ENCODE measurements at places on chromosomes 11 and 22.

DNA sequence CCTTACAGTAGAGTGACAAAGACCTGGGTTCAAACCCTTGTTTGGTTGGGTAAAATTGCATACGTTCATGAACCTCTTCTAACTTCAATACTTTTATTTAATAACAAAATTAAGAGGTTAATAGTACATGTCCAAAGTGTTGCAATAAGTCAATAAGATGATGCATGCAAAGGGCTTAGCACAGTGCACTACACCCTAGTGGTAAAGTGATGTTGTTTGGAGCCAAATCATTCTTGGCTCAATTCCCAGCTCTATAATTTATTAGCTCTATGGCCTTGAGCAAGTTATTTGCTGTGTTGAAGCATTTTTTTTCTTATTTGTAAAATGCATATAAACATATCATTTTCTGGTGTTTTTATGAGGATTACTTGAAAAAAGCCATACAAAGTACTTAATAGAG, 945.3 kb downstream of the LRRC4C start:
- DNase-seq, result no peak

DNA sequence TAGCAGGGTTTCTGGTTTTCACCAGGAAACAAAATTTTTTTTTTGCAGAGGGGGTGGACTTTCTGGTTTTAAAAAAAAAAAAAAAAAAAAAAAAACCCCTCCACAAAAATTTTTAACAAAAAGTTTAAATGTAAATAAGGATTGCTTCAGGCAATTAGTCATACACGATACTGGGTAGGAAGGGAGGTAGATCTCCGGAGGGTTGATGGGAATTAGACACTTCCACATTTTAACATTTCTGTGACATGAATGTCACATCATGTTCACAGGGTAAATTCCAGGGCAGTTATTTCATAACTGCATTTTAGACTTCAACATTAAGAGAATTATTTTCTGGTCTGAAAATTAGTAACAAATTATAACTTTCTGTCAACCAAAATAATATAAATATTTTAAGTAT, 15.9 kb downstream of the NUP98 start:
- no peak for DNase-seq

GRCh38 chr11:93579187-93579751, 36.1 kb upstream of the SMCO4 start:
- DNase-seq, result no peak

- DNase-seq, result no peak
Measured at GRCh38 chr11:70472240-70472639, 73.9 kb downstream of the CTTN start.

DNA sequence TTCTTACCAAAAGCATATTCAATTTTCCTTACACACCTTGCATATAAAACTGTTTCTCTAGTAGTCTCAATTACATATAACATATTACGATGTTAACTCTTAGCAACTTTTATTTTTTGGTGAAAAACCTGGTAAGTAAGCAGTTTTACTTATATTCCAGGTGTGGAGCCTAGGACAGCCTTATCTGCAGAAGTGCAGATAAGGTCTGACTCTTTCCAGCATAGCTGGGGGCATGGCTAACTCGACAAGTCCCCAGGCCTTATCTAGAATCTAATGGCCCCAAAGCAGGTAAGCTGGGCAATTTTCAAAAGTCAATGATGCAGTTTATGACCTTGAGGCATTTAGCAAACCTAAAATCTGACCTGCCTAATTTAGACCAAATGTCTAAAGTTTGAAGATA, 4.2 kb upstream of the C1QTNF6 start:
- no peak for DNase-seq

Data from activated CD4-positive, alpha-beta memory T cell treated with anti-CD3 and anti-CD28 coated beads, Interleukin-2, amount 10 ng/mL, durations not matched to agents 7 days and 5 days (primary cell).